Stimulated activated CD4-positive, alpha-beta T cell treated with anti-CD3 and anti-CD28 coated beads, Interleukin-2, amount 100 ng/mL, for 24 hours (primary cell): ENCODE measurements at places on chromosomes 7 and 10.

GRCh38 chr7:1342090-1342640, 109.5 kb downstream of the UNCX start:
- DNase-seq = no peak

DNA sequence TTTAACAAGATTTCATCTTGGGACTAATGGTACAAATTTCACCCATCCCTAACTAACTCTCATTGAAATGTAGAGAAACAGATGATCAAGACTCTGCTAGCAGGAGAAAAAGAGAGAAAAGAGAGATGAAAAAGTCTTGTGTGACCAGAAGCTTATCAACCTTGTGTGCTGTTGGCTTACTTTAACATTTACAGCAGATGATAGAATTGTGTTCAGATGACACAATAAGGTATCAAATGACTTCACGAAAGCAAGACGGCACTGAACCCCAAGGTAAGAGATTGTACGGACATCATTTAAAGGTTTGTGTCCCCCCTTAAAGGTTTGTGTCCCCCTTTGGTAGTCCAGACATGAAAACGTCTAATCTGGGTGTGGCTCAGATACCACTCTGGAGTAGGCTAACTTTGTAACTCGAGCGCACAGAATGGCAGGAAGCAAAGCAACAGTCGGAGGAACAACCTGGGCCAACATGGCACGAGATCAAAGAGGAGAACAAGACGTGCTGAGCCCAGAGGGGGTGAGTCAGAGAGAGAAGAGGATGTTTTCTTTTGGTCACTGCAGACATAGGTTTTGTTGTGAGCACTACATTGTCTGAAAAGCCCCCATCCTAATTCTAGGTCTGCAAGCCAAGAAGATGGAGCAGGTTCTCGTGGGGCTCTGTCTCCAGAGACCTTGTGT, 10.4 kb upstream of the LMBR1 start:
- no peak for DNase-seq

DNA sequence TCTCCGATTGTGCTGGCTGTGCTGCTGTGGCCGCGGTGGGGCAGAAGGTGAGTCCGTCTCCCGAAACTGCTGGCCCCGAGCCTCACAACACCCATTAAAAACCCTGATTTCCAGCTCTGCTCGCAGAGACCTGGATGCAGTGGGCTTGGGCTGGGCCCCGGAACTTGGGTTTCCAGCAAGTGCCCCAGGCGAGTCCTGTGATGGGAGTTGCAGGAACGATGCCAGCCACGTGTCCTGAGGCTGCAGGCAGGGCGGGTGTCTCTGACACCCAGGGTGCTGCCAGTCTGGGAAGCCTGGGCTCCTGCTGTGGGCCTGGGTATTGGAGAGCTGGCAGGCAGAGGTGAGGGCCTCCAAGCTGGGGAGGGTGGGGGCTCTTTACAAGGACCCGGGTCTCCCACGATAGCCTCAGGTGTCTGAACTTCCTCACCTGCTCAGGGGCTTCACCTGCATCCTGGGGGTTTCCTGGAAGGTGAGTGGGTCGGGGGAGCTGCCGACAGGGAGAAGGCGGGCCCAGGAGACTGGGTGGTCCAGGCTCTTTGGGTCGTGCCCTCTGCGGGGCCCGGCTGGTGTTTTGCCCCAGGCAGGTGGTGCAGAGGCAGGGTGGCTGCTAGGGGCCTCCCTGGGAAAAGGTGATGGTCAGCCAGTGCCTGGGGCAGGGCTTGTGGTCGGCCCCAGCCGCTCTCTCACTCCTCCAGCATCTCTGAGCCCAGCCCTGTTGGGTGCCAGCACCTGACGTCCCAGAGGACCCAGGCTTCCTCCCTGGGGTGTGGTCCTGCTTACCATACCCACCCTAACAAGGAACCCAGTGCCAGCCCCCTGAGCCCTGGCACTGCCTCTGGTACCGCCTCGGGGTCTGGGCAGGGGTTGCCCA, 180.3 kb downstream of the DNAJB6 start:
- no peak for DNase-seq

- peak; percentile 20 for DNase-seq
Observed at GRCh38 chr7:129779602-129780256, 168.2 kb downstream of the NRF1 start.

GRCh38 chr10:493391-494148, 195.9 kb downstream of the DIP2C start:
- DNase-seq = no peak

DNA sequence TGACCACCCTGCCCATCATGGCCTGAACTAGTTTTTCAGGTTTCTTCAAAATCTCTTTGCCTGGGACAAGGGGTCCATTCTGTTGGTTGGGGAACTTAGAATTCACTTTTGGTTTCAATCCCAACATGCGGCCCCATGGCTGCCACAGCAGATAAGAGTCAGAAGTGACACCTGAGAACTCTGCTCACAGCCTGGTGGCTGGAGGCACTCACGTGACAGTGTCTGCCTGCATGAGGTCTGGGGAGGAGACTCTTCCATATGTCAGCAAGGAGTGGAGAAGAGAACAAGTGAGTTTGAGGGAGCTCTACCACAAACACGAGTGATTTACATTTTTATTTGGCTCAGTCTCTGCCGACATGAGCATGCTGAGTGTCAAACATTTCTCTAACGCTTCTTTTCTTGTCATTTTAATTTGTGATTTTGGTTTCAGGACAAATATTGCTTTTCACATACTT, 370.4 kb downstream of the TNS3 start:
- no peak for DNase-seq

DNA sequence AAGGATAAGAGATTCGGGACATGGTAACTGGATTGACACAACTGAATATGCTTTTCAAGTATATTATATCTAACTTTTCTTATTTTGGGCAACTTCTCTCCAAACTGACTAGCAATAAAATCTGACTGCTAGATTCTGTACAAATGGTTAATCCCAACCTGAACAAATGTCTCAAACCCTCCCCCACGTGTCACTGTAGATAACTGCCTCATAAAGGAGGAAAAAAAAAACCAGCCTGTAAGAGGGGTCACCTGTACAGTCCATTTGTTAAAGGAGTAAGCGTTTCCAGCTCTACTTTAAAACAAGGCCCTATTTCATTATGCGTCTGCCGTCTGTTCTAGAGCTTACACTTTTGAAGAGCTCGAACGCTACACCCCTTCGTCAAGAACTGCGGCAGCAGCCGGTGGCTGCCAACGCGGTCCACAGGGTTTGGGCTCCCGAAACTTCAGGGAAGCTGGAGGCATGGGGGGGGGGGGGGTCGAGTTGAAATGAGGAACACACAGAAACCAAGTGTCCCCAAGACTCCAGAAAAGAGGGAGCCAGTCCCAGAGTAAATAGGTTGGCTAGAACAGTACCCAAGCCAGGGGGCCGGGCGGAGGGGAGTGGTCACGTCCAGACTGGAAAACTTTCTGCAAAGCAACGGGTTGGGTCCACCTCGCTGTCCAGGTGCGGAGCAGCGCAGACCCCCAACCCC, 492 bp downstream of the COG5 start:
- DNase-seq = no peak

- peak; percentile 66 for DNase-seq
Observed at GRCh38 chr10:43407148-43407575, 1.8 kb downstream of the HNRNPF start.

DNA sequence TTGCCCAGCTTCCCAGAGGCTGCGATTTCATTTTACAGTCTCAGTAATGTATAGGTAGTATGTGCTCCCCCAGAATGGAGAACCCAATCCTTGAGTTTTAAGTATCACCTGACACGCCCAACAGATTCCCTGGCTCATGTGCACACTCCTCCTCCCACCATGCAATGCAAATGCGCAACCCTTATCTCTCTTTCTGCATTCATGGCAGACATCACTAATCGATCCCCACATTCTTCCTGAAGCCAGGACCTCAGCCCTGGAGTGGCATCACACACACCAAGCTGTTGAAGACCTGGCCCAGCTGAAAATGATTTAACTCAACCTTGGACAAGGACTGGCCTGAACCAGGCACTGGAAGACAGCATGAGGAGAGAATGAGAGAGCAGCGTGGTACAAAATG, 68.4 kb downstream of the ZRANB1 start:
- DNase-seq = no peak

DNA sequence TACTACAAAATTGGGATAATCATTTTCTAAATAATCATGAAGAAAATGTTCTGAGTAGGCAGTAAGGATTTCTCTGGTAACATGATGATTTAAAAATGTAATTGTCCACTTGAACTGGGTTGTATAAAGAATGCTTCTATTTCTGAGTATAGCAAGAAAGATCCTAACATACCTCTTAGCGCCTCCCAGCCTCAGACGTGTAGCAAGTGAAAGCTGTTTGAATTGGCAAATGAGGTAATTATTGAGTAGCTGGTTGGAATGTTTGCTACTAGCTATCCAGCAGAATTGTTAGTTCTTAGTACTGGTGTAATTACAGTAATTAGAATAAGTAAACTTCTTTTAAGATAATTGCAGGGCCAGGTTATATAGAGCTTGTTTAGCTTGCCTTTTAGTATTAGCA, 47.9 kb downstream of the SEPTIN7 start:
- no peak for DNase-seq

DNA sequence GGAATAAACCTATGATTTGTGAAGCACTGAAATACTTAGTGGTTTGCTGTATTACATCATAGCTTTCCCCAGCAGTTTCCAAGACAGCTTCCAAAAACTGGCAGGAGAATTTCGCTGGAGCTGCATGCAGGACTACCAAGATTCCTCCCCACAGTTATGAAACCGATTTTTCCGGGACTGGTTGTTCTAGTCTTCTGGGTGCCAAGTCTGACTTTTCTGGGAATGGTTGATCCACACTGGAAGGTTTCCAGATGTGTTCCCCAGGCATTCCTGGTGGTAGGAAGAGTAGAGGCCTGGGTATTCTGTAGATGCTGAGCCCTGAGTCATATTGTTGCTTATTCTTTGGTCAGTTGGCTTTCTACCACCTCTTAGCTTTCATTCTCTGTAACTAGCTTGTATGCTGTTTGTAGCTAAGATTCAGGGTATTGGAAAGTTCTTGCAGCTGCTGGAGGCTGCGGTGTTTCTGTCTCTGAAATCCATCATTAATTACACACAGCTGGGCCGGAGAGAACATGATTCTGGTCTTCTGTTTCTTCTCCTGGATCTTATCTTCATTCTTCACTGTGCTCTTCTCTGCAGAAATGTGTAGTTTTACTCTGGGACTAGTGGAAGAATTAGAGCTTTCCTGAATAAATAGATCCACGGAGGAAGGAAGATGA, 6.3 kb downstream of the ABCC2 start:
- DNase-seq = no peak
